Daoy (cell line): ENCODE measurements at places on chromosomes 4 and X. TPM values are rescaled to one million over a fixed set of nuclear protein-coding genes. Genes with fewer than 3 reads are reported as not detected.
A peak's percentile ranks its signal among the peaks of the same experiment; 100 is the strongest.

UGT2B17 gene
- not detected in 2 replicates for total RNA-seq

DSPP gene
- not detected in 2 replicates for total RNA-seq

GRCh38 chr4:34732176-34732950 is 1512.0 kb downstream of the ARAP2 start:
- no peak for DNase-seq

- DNase-seq, result no peak
Measured at GRCh38 chr4:45692131-45692735, 431.6 kb downstream of the GABRG1 start.

- no peak for DNase-seq
Measured at GRCh38 chr4:94636004-94636403, 121.8 kb upstream of the BMPR1B start.

DNA sequence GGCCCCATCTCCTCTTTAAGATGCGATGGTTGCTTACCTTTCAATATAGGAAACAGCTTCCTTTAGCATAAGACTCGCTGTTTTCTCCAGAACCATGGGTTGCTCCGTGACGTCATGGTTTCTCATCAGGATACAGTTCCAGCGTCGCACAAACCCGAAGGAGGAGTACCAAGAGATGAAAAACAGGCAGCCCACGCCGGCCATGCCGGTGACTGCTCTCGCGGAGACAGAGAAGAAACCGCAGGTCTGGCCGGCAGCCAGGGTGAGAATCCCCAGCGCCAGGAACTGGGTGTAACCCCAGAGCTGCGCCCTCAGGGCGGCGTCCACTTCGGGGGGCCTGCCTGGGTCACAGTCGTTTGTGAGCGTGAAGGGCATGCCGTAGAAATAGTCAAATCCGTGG is 11.4 kb downstream of the ARSD start:
- no peak for DNase-seq

DNA sequence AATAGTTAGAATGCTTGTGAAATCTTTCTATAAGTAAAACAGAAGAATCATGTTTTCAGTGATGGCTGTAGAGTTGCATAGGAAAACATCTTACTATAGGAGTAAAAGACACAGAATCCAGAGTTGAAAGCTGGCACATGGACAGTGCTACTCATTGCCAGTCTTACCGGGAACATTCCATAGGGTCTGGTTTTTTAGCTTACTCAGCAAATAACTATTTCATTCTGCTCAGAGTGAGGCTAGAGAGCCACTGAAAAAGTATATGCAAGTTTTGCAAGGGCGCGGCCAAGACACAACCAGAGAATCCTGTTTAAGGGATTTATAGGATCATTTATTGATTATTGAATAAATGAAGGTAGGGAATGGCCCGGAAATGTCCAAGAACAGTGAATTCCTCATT is 60.3 kb downstream of the MTHFD2L start:
- DNase-seq, result no peak

LONRF3 gene
- total RNA-seq, result 2.2 TPM in 2 replicates

ARHGAP36 gene
- 0.42 TPM in 1 of 2 replicates, not detected in the other for total RNA-seq

C1QTNF7 gene
- not detected in 2 replicates for total RNA-seq

DNA sequence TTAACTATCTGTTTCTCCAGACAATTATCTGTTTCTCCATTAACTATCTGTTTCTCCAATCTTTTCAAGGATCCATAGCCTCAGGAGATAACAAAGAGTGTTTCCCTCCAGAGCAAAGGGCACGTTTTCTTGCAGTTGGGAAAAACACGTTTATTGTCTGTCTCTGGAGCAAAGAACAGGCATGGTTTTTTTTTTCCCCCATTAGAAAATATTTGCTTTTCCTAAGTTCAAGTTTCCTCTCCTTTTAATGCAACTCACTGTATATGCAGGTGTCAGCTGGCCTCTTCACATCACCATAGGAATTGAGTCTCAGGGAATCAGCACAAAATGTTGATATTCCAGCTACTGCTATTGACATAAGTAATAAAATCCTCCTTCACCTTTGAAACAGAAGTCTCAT is 984.4 kb downstream of the RAB28 start:
- no peak for DNase-seq

GRCh38 chr4:4344915-4345527 is 41.9 kb upstream of the NSG1 start:
- DNase-seq, result no peak

GRCh38 chr4:7460566-7460965 is 25.8 kb upstream of the PSAPL1 start:
- peak; percentile 18 for DNase-seq

GRCh38 chrX:128650326-128650725 is 598.1 kb upstream of the ACTRT1 start:
- DNase-seq, result no peak

DNA sequence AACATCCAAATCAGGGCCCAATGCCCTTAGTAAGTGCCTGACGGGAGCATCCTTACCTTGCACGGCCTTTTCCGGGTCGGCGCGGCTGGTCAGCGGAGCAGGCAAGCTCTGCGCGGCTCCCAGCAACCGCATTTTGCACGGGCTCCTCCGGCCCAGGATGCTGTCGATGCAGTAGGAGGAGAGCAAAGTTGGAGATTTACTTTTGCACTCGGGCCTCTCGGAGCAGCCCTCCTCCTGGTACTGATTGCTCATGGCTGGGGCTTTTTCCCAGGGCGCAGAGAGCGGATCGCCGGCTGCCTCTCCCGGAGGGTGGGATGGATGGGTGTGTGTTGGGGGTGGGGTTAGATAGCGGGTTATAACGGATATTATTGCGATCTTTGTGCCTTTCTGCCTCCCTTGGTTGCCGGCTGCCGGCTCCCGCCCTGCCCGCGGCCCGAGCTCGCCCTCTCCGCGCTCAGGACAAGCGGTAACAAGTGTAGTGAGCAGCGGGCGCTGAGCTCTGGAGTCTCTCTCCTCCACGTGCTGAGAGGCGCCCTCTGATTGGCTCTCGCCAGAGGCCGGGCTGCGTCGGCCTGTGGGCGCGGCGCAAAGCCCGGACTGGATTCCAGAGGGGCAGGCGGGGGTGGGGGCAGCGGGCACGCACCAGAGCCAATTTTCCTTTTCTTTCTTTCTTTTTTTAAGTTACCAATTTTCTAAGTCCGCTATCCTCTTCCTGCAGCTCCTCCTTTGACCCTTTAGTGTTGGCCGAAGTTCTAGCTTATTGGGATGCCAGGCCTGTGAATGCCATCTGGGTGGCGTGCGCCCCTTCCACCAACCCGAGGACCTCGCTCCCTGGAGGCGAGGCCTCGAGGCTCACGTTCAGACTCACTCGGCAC is at the start of gene ARX:
TSS of gene ARX (minus strand) at position 480 of the 875 bp plus-strand sequence. CDS start at position 252, 228 bp downstream.
- peak; percentile 51 for DNase-seq

GRCh38 chr4:41887821-41888686 is 47.2 kb upstream of the TMEM33 start:
- no peak for DNase-seq

GRCh38 chr4:57193209-57193810 is 83.1 kb upstream of the IGFBP7 start:
- DNase-seq, result no peak

TRIM60 gene
- total RNA-seq, result not detected in 2 replicates

GRCh38 chr4:155615081-155615887 is 51.4 kb upstream of the GUCY1A1 start:
- DNase-seq, result no peak

DNA sequence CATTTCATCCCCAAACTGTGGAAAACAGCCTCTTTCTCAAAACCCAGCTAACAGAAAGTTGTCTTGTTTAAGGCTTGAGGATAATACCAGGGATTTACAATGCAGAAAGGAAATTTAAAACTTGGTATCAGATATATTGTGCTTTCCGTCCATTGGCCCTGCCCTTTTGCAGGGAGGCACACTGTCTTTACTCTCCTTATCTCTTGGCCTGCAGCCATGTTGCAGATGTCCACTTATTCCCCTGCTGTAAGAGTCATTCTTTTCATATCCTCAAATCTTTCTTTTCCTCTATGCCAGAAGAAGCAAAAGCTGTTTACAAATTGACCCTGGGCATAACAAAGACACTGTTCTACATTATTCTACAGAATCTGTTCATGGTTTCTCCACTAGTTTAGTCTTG is 75.6 kb upstream of the DYNLT3 start:
- DNase-seq, result no peak

GRCh38 chrX:143945171-143945570 is 61.3 kb downstream of the UBE2NL start:
- no peak for DNase-seq

GRCh38 chrX:150926304-150926703 is 27.8 kb upstream of the CD99L2 start:
- no peak for DNase-seq

TMEM150C gene
- total RNA-seq, result 0.36 and 1.9 TPM in 2 replicates

GRCh38 chr4:164866817-164867490 is 10.0 kb upstream of the APELA start:
- DNase-seq, result no peak

DNA sequence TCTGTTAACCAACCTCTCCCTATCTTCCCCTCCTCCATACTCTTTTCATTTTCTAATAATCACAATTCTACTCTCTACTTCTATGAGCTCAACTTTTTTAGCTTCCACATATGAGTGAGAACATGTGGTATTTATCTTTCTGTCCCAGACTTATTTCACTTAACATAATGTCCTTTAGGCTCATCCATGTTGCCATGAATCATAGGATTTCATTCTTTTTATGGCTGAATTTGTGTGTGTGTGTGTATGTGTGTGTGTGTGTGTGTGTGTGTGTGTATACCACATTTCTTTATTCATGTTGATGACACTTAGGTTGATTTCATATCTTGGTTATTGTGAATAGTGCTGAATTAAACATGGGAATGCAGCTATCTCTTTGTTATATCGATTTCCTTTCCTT is 37.4 kb downstream of the RUFY3 start:
- no peak for DNase-seq

GRCh38 chr4:25843340-25844097 is 19.3 kb downstream of the SEL1L3 start:
- peak; percentile 68 for DNase-seq

WWC2 gene
- total RNA-seq, result 4.1 and 8.0 TPM in 2 replicates

DNA sequence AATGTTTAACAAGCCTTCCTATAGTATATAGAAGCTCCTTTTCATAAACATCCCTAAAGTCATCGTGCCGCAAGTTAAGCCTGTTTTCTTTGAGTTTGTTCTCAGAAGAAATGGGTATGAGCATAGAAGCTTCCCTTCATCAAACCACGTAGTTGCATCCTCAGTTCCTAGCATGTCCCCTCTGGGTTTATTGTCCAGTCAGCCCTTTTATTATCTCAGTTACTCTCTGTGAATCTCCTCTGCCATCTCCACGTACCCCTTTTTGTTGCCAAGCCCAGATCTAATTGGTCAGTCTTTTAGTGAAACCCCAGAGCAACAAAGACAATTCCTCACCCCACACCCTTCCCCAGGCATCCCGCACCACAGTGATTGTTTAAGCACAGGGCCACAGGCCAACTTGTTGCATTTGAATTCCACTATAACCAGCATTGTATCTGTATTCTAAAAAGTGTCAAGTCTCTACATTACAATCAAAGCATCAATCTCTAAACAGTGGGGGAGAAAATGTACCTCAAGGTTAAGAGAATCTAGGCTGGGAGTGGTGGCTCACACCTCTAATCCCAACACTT is 12.4 kb upstream of the TRIM2 start:
- no peak for DNase-seq

GRCh38 chr4:5749568-5749967 is 38.6 kb downstream of the EVC start:
- no peak for DNase-seq

GRCh38 chr4:98779088-98779487 is 120.7 kb upstream of the TSPAN5 start:
- DNase-seq, result no peak

GUCY1B1 gene
- total RNA-seq, result 2.6 and 3.1 TPM in 2 replicates

ADGRL3 gene
- 1.8 and 4.6 TPM in 2 replicates for total RNA-seq

UGT2B11 gene
- not detected in 2 replicates for total RNA-seq

KCND1 gene
- total RNA-seq, result 0.18 and 0.46 TPM in 2 replicates

DNA sequence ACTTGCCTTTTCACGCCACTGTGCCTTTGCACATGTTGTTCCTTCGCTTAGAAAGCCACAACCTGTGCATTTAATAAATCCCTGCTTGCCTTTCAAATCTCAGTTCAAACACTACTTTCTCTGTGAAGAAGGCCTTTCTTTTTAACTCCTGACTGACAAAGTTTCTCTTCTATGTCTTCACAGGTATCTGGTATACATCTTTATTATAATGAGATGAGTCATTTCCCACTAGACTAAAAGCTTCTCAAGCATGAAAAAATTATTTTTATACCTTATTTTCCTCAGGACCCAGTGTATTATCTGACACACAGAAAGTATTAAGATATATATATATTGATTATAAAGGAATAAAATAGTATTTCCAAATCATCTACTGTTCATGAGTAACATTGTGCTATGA is 189.9 kb downstream of the TBCK start:
- DNase-seq, result no peak

- no peak for DNase-seq
Measured at GRCh38 chrX:123464709-123465108, 268.1 kb downstream of the THOC2 start.

DNA sequence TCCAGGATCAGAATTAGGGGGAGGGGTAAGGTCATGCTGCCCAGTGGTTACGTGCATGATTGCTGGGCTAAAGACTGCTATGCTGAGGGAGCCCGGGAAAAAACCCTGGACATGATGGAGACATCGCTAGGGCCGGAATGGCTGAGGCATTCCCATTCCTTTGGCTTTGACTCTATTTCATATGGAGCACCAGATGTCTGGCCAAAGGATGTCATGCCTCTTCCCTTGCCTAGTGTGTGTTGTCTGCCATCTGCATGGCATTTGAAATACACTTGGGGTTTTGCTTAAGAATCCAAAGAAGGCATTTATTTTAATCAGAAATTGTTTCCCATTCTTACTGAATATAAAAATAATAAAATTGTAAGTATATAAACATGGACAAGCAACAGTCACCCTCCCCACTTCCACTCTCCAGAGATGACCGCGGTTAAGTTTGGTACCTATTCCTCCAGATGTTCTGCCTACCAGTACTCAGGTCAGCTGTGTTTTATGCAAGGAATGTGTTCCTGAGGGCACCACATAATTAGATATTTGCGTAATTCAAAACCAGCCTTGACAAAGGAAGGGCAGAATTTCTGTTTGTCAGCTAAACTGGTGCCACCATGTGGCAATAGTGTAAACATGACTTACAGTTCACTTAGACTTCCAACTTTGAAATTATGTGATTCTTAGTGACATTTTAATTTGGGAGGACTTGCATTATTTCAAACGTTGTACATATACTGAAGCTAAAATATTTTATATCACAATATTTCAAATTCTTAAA is 105.9 kb downstream of the CT47B1 start:
- peak; percentile 61 for DNase-seq

GRCh38 chr4:26622913-26623312 is 39.0 kb downstream of the TBC1D19 start:
- no peak for DNase-seq

DNA sequence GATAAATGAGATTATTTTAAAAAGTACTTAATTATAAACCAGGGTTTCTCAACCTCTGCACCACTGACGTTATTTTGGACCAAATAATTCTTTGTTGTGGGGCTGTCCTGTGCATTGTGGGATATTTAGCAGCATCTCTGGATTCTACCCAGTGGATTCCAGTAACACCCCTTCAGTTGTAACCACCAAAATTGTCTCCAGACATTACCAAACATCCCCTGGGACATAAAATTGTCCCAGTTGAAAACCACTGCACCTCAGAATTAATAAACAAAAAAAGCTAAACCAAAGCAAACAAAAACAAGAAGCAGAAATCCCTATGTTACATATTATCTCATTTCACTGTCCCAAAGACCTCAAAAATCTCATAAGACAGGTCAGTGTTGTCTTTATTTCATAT is 54.2 kb upstream of the GIMD1 start:
- DNase-seq, result no peak
